ENCODE measurements at places on chromosomes 7 and 10.

DNA sequence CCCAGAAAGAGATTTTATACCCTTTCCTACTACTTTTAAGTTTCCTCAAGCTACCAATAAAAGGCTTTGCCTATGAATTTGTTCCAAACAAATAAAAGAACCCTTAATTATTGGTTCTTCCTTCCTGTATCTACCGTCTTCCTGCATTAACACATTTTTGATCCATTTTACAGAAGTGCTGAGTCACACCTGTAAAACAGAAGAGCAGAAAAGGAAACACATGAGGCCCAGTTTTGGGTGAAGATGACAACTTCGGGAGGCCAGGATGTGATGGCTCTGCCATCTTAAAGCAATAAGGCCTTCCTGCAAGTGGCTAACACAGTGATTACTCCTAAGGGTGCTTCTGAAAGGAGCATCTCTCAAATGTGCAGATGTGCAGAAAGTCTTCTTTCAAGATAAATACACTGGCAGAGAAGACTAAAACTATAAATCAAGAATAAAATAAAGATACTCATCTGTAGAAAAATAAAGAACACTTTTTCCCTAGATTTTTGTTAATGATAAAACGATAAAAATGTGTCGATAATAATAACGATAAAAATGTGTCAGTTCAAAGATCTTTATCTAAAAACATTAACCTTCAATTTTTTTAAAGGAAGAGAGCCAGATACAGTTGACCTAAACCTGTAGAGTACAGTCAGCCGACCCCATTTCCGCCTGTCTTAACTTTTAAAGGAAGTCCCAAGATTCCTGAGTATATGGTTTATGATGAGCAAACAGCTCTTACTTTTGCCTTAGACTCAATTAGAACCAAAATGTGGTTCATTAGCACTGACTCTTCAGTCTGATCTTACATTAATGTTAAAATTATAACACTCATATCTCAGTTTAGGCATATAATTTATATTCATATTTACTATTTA, 108.6 kb downstream of the UBE2H start:
- no peak for DNase-seq

DNA sequence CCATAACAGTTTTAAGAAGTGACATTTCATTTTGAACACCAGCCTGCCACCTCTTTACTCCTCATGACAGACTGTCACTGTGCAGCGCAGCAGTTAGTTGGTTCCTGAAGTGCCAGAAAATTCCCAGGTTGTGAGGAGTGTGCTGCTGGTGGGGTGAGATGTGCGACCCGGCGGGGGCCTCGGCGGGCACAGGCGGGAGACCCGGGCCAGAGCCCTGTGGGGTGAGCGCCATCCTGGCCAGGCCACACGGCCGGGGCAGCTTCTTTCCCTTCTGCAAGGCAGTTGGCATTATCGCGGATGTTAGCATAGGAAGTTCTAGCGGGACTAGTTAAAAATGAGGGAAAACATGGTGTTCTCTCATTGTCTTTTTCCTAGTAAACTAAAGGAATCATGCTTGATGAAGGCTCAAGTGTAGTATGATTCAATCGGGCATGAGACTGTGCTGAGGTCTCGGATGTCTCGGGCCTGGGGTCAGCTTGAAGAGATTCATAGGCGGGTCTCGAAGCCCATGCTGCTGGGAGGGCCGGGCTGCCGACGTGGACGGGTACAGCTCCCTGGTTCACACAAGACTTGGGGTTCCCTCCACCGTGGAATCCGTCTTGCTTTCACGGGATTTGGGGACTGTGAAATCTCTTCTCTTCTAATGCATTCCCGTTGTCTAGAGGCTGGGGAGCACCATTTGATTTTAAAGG, 56.1 kb downstream of the MGMT start:
- no peak for DNase-seq

DNA sequence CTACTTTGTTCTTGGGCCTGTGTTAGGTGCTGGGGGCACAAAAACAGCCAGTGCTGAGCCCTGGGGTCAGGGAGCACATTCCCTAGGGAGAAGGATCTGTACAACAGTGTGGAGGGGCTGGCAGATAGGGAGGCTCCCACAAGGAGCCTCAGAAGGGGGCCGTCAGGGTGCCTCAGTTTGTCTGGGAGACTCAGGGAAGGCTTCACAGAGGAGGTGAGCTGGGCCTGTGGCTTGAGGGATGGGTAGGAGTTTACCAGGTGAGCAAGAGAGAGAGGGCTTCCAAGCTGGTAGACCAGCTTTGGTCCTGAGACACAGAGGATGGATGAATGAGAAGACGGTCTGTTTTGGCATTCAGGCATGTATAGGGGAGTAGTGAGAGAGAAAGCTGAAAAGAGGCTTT, 52.1 kb downstream of the CAMK1D start:
- DNase-seq, result no peak

DNA sequence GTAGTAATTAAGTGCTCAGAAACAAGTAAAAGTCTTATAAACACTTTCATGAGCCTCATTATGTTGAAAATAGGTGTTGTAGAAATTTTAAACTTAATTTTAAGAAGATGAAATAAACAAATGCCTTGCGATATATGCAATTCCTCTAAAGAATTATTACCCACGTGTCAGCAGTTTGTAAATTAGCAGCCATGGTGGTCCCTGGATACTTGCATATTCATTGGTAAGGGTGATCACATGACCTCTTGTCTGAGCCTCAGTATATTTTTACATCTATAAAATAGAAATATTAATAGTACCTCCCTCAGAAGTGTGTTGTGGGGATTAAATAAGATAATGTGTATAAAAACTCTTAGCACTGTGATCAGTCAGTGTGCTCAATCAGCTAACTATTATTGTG, 141.5 kb upstream of the SVIL start:
- DNase-seq, result no peak

- no peak for DNase-seq
Measured at GRCh38 chr10:21702633-21703111, 168.6 kb downstream of the MLLT10 start.

DNA sequence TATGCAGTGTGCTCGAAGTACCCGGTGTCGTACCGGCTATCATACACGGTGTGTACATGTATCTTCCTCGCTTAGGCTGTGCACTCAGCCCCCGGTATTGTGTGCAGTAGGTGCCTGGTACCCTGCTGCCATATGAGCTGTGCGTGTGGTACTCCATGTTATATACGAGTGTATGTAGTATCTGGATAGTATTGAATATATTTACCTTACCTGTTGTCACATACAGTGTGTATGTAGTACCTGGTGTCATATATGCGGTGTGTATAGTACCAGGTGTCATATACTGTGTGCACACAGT, 1.2 kb downstream of the ZMYND11 start:
- DNase-seq, result no peak

DNA sequence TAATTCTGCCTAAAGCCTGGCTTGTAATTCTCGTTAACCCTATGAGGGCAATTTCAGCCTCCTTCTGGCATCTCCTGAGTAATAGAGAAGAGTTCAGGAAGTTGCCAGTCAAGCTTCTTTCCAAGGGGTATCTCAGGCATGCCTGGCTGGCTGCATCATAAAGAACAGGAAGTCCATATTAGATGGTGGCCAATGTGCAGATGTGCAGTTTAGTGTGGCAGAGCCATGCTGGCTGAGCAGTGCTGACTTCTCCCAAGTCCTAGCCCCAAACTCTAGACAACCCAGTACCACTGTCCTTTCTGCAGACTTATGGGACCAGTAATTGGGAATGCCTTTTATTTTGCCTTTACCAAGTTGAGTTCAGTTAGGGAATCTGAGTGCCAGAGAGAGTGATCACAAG, 517.9 kb downstream of the GALNT17 start:
- DNase-seq, result no peak

DNA sequence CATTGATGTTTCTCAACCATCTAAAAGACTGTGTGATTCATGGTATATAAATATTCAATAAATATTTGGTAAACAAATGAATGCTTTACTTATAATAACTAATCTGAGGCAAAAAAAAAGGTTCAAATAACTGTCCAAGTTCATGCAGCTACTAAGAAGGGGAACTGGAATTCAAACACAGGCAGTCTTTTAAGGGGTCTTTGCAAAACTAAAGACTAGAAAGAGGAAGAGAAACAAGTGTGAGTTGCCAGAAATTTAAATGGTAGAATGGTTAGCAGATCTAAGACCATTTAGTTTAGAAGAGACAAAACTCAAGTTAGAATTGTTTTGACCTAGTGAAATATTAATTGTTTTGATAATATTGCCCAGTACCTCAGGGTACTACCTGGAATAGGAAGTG, 642.0 kb upstream of the LRRN3 start:
- DNase-seq, result no peak

Measured in NCI-H524 treated with DMSO at 0.1 percent for 48 hours (cell line).